ENCODE measurements at places on chromosomes 13 and 19.

- DNase-seq = no peak
Measured at GRCh38 chr19:19345232-19345631, 24.6 kb downstream of the MAU2 start.

DNA sequence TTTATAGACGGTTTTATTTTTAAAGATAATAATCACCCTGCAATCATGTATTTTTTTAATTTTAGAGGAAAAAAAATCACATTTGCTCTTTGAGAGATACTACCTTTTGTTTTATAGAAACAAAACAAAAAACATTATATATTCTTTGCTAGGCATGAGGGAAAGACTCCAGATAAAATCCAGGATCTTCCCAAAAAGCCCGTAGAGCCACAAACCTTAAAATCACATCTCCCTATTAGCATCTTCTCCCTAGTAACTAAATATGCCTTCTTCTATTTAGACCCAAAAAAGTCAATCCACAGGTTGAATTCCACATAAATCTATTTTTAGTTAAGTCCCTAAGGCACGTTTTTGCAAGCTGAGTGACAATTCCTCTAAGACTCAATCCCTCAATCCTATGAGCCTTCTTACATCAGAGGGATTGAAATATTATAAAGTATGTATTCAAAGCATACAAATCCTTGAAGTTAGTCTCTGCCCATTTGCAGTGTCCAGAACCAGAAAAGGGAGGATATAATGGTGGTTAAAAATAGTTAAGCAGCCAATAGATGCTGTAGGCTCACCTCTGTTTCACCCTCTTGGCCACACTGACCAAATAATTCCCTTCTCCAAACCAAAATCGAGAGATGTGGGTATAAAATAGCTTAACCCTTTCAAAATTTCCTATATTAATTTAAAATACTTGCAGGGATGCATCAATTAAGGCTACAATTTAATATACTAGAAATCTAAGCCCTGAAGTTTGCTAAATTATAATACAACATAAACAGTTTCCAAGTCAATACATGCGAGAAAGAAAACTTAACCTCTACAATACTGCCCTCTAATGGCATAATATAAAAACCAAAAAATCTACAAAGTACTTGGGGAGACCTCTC is 64.0 kb downstream of the SERP2 start:
- no peak for DNase-seq

DNA sequence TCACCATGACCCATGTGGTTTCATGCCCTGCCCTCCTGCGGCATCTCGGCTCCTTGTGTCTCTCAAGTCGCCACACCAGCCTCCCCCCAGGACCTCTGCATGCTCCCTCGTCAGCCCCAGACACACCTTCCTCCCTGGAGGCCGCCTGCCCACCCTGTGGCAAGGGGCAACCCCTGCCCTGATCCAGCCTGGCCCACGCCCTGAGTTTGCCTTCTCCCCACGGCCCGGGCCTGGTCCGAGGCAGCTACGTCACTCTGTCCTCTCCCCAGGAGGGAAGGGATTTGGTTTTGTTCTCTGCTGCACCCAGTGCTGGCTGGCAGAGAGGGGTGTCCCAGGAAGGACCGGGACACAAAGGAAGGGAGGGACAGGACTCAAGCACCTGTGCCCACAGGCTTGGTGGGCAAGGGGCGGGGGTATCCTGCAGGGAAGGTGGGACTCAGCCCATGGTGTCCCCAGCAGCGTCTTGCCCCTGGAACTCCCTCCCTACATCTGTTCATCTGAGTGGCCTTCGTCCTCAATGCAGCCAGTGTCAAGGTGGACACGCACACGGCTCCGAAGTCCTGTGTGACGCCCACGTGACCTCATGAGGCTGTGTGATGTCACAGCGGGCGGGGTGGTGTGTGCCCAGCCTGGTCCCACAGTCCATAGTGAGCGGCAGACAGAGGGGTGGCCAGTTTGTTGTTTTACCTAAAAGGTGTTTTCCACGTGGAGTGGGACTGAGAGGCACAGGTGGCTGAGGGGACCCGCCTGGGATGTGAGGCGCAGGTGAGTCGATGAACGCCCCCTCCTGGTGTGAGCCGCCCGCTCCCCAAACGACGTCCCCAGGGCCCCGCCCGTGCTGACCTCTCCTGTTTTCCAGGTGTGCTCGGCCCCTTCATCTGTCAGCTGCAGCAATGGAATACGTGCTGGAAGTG is at the start of gene TEX29:
TSS of gene TEX29 (plus strand) at position 645 of the 914 bp plus-strand sequence. CDS start at position 894, 249 bp downstream.
- no peak for DNase-seq

DNA sequence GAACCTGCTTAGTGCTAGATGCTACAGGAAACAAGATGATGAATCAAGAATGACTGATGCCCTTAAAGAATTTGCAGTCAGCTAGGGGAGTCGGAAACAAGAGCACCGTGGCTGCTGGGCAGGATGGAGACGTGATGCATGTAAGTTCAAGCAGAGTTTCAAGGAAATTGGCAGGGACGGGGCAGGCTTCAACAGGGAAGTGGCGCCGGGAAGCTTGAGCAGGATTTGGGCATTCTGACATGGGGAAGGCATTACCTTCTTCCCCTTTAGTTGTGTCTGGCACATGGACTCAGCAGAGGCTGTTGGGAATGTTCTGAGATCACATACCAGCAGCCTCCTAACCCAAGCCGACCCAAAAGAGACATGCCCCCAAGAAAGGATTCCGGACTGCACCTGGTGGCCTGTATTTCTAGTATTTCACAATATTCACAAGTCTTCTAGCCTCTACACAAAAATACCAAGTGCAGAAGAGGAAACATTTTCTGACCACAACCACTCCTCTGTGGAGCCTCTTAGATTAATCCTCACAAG is 138.2 kb downstream of the CRYL1 start:
- no peak for DNase-seq

DNA sequence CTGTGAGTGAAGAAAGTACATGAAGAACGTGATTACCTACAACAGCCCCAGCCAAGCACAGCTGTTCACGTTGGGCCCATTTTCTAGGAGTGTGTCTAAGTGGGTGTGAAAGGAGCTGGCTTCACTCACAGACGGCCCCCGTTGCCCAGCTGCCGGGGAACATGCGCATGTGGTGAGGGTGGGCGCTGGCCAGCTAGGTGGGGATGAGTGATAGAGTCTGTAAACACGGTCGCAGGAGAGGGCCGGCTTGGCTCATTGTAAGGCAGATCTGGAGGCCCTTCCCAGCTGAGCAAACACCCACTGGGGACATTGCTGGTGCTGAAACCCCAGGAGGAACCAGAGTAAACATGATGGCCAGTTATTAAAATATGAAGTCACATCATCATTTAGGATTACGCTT is 160.5 kb downstream of the TEX29 start:
- DNase-seq = no peak

DNA sequence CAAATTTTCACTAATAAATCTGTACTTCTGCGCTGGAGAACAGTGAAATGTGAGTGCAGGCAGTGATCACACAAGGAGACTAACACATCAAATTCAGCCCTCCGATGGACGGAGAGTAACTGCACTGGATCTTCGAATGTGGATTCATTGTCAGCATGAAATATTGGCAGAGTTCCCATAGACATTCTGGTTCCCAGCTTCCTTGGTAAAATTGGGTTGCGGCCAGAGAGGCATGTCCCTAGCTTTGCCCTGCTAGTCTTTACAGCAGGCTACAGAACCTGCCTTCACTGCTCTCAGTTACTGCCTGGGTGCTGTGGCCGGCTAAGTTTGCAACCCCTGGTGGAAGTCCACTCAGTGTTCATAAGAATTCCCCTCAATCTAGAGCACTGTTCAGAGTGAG is 32.3 kb upstream of the UQCRFS1 start:
- DNase-seq = no peak

DNA sequence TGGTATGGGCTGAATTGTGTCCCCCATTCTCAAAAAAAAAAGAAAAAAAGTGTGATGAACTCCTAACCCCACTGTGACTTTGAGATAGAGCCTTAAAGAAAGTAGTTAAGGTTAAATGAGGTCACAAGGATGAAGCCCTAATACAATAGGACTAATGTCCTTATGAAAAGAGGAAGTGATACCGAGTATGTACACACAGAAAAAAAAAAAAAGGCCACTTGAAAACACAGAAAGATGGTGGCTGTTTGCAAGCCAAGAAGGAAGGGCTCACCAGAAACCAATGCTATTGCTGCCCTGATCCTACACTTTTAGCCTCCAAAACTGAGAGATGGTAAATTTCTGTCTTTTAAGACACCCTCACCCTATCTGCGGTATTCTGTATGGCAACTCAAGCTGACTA is 955.6 kb downstream of the PCDH17 start:
- DNase-seq = no peak

DNA sequence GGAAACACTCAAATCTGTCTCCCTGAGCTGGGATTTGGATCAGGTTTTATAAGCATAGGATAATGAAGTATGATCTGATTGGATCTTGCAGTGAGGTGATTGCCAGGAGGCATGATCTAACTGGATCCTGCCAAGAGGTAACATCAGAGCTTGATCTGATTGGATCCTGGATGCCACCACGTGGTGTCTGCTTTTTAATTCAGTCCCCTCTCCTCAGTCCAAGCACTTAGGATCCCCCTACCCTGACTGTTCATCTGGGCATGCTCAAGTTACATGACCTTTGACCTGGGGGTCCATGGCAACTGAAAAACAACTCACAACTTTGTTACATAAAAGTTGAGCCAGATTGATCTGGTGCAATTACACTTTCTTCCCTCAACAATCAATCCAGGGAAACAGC is 47.5 kb upstream of the LSM14A start:
- no peak for DNase-seq

- no peak for DNase-seq
Measured at GRCh38 chr19:36060430-36060829, 5.7 kb downstream of the WDR62 start.

GRCh38 chr13:43787997-43788396 is 1.2 kb upstream of the ENOX1 start:
- no peak for DNase-seq

DNA sequence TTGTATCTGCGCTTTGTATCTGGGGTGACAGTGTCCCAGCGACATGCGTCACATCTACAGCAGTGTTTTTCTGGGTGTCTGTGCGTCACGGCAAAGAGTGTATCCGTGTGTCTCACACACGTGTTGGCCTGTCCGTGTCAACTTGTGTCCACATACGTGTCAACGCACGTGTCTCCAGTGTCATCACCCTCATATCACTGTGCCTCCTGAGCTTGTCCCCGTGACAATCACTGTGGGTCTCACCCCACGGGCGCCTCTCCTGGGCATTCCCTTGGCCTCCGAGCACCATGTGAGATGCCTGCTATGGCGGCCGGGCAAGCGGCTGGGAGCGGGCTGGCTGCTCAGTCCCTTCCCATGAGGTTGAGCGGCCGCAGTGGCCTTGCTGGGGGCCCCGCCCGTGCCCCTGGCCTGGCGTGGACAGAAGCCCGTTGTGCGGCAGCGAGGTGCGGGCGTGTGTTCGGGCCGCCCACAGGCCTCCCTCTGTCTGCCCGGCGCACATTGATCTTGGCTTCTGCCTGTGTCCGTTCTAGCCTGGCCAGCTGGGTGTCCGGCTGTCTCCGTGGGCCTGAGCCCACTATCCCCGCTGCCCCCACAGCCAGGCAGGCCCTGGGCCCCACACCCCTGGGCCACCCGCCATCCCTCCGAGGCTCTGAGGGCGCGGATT is 6.4 kb downstream of the NFIX start:
- no peak for DNase-seq

DNA sequence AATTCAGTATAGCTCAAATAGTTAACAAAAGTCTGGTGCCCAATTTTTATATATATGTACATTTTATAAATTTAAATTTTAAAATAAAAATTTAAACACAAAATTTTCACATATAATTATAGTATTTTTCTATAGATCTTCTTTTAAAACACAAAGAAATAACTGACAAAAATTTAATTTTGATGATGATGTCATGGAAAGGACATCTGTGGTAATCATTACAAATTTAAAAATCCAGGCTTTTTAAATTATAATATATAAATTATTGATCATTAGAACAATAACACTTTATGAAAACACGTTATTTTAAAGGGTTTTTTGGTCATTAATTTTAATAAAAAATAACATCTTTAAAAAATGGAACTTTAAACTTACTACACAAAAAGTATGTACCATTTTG is 381.1 kb downstream of the DACH1 start:
- no peak for DNase-seq

- no peak for DNase-seq
Measured at GRCh38 chr13:36207672-36208071, 6.7 kb downstream of the SOHLH2 start.

GRCh38 chr13:105541565-105541964 is 993.9 kb downstream of the EFNB2 start:
- no peak for DNase-seq

All from stimulated activated CD8-positive, alpha-beta memory T cell treated with anti-CD3 and anti-CD28 coated beads, Interleukin-4, amount 100 ng/mL, for 1 hour (primary cell).